ENCODE measurements at places on chromosomes 4 and X.

DNA sequence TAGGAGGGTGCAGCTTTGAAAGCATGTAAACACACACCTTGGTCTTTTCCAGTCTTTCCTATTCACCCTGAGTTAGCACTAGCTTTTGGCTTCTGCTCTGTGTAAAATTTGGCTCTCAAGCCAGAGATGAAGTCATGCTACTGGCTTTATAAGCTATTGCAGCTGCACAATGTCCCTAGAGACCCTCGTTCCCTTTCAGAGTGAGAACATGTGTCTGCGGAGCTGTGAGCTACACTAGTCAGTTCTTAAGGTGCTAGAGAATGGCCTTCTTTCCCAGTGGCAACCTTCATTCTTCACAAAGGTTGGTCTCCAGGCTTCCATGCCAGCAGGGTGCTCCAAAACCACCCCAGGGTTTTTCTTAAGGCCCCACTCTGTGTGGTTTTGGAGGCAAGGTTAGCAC is 199.1 kb downstream of the SPATA18 start:
- no peak for DNase-seq

- no peak for DNase-seq
Measured at GRCh38 chrX:2502120-2502667, 1.4 kb upstream of the DHRSX start.

DNA sequence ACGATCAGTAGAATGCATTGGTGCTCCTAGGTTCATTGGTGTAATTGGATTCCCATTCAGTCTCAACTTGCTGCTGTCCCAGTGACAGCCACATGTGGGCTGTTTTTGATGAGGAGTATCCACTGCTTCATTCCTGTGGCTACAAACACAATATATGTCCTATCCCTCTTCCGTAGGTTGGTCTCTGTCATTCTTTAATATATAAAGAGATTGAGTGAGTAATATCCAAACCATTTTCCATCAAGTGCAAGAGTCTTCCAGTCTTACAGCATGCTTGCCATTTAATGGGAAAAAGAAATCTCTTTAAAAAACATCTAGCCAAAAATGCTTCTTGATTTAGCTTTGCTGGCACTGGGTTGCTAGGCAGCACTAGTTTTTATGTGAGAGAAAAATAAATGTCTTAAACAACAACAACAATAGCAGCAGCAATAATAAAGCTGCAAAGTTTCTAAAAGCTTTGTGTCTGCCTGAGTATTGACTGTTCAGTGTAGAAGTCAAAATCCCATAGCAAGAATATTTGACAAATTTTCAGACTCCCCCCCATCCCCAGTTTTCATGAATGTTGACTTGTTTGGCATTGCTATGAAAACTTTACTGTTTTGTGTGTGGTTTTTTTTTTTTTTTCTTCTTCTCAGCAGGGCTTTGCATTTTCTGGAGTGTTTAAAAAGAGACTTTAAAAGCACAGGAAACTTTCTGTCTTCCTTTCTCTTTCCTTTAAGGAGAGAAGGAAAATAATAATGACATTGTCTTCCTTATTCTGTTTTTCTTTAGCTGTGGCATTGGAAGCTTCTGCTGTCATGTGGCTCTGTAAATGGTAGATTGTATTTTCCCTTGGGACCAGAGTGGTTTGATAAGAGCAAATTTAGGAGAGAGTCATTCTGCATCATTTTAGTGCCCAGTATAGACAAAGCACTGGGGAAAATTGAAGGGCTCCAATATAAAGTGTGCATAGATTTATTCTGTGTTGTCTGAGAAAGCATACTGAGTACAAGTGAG is 244.3 kb downstream of the ARHGAP10 start:
- DNase-seq, result peak; percentile 66

DNA sequence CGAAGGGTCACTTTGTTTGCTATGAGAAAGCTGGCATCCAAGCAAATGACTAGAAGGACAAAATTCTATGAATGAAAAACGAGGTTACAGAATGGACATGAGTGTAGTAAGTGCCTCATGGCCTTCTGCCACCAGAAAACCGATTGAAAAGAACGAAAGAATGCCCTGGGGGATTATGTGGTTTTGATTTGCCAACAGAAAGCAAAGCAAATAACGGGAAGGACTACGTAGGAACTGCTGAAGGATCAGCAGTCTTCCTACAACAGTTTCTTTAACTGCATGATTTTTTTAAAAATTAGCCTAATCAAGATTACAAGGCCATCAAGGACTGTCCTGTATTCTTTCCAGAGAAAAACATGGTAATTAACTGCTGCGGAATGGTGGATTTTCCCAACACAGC is 50.6 kb downstream of the NRK start:
- DNase-seq, result peak; percentile 6

DNA sequence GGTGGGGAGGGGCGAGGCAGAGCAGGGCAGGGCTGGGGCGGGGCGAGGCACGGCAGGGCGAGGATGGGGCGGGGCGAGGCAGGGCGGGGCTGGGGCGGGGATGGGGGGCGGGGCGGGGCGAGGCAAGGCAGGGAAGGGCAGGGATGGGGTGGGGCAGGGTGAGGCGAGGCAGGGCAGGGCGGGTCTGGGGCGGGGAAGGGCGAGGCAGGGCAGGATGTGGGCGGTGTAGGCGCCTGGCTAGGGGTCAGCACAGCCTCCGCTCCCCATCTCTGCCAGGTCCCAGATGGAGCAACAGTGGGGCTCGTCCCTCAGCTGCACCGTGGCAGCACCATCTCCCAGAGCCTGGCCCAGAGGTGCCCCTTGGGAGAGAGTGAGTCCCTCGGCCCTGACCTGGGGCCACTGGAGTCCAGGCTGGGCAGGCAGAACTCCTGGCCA is 4.2 kb upstream of the SRPK3 start:
- no peak for DNase-seq

DNA sequence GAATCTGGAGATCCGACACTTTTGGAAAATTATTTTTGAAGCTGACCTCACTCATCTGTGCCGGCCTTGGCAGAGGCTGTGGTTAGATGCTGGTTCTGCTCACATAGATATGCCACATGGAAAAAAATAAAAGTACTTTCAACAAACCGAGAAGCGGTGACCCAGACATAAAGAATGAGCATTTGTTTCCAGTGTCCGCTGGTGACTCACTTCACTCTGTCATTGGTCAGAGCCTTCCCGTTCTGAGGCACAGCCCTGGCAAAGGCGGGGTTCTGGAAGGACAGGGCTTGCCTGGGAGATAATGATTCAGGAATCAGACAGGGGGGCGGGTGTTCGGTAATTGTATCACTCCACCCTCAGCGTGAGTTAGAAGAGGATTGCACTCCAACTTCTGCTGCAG is 172.4 kb upstream of the MXRA5 start:
- DNase-seq, result peak; percentile 96

DNA sequence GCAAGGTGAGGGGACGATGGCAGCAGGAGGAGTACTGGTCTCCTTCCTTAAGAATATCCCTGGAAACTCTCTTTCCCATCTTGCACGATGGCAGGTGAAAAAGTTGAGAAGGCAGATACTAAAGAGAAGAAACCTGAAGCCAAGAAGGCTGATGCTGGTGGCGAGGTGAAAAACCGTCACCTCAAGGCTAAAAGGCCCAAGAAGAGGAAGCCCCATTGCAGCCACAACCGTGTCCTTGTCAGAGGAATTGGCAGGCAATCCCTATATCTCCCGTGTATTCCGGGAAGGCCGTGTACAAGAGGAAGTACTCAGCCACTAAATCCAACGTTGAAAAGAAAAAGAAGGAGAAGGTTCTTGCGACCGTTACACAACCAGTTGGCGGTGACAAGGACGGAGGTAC is 40.0 kb downstream of the CRLF2 start:
- no peak for DNase-seq

GRCh38 chr4:114284629-114285028 is 305.2 kb upstream of the ARSJ start:
- DNase-seq, result no peak

DNA sequence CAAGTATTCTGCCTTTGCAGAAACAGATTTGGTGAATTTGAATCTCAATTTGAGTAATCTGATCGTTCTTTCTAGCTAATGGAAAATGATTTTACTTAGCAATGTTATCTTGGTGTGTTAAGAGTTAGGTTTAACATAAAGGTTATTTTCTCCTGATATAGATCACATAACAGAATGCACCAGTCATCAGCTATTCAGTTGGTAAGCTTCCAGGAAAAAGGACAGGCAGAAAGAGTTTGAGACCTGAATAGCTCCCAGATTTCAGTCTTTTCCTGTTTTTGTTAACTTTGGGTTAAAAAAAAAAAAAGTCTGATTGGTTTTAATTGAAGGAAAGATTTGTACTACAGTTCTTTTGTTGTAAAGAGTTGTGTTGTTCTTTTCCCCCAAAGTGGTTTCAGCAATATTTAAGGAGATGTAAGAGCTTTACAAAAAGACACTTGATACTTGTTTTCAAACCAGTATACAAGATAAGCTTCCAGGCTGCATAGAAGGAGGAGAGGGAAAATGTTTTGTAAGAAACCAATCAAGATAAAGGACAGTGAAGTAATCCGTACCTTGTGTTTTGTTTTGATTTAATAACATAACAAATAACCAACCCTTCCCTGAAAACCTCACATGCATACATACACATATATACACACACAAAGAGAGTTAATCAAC is 15.3 kb downstream of the PLP1 start:
- DNase-seq, result peak; percentile 44

DNA sequence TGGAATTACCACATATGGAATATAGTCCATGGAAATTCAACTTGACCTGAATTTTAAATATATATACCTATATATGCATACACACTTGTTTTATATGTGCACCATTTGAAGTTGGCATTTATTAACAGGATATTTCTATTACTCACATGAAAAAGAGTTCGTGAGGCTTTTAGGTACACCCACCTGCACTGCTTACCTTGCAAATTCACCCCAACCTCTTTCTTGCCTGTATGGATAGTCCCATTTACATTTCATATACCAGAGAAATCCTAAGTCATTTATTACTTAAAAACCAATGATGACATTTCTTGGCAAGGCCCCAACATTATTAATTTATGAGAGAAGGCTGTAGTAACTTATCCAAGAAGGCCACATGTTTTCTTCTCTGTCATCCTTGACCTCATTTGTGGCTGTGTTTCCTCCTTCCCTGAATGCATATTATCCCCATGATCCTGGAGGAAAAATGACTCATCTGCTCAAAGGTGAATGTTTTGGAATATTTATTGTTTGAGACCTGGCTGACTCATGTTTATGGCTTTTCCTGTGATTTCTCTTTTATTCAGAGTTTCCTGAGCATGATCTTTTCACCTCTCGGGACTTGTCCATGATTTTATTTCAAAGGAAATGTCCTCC is 62.2 kb upstream of the FAM241A start:
- DNase-seq, result peak; percentile 94

DNA sequence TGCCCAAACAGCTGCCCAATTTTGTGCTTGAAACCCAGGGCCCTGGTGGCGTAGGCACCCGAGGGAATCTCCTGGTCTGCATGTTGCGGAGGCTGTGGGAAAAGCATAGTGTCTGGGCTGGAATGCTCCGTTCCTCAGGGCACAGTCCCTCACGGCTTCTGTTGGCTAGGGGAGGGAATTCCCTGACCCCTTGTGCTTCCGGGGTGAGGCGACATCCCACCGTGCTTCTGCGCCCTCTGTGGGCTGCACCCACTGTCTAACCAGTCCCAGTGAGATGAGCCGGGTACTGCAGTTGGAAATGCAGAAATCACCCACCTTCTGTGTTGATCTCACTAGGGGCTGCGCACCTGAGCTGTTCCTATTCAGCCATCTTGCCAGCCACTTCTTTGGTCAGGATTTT is 399.4 kb upstream of the FTHL17 start:
- no peak for DNase-seq

DNA sequence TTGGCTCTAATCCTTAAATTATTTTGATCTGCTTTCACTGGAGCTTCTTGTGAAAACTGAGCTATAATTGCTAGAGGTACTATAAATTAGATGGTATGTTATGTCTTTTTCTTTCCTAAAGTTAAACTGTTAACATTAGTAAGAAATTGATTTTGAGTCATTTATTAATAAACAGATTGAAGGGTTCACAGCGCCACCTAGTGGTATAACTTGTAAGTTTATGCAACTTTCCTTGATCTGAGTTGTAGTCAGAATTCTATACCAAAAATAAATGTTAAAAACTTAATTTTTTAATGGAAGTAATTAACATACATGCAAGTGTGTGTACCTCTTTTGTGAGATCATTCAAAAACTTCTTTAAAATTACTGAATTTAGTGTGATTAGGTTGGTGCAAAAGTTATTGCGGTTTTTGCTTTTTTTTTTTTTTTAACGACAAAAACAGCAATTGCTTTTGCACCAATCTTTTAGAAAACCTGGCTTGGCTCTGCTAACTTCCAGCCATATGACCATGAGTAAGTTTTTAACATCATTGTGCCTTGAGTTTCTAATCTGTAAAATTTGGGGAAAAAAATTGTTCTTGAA is 151.5 kb downstream of the CENPC start:
- peak; percentile 55 for DNase-seq

DNA sequence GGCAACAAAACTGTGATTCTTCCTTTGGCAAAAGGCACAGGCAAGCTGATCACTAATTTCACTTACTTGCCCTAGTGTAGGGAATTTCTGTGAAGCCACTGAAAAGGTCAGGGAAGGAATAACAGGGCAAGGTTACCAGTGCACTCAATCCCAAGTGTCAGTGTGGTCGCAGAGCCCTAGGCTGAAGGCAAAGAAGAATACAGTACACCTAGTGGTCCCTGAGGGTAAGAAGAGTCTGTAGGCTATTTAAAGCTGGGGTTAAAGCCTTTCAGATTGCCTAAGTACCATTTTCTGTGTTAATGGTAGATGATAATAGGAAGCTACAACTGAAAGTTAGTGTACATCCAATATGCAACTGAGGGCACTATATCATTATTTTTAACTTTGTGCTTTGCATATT is 173.6 kb upstream of the NRK start:
- DNase-seq, result no peak

GRCh38 chr4:84753321-84753972 is 170.5 kb downstream of the CDS1 start:
- DNase-seq, result no peak

Data from fibroblast of lung (primary cell).